ENCODE measurements at places on chromosomes 3 and 15.
A peak's percentile ranks its signal among the peaks of the same experiment; 100 is the strongest.

DNA sequence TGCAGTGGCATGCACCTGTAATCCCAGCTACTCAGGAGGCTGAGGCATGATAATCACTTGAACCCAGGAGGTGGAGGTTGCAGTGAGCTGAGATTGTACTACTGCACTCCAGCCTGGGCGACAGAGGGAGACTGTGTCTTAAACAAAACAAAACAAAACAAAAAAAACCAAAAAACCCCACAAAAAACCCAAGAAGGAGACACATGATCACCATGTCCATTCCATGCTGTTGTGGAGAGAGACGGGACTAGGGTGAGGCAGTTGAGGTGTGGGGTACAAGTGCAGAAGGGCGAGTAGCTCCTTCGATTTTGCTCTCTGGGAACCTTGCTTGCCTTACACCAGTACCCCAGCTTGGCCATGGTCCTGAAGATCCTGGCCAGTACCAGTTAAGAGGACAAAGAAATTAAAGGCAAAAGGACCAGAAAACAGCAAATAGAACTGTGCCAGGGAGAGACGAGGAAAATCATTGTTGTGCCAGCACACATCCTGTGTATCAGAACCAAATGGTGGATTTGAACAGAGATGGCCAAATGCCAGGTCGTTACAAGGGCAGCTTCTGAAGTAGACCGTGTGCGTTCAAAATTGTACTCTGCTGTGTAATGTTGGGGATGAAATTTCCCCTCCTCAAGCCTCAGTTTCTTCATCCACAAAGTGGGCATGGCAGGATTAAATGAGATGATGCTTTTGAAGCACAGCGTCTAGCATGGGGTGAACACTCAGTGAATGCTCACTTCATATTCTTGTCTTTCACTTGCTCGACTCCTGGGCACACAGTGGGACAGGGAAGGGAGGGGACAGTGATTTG, 42.9 kb upstream of the CTSH start:
- no peak for DNase-seq

GRCh38 chr15:50751394-50751793, 14.1 kb downstream of the SPPL2A start:
- DNase-seq: no peak

GRCh38 chr15:57923306-57923705, 142.2 kb downstream of the ALDH1A2 start:
- no peak for DNase-seq

- DNase-seq: no peak
These were observed 25.9 kb upstream of the GABRG3 start for GRCh38 chr15:26945046-26945445.

DNA sequence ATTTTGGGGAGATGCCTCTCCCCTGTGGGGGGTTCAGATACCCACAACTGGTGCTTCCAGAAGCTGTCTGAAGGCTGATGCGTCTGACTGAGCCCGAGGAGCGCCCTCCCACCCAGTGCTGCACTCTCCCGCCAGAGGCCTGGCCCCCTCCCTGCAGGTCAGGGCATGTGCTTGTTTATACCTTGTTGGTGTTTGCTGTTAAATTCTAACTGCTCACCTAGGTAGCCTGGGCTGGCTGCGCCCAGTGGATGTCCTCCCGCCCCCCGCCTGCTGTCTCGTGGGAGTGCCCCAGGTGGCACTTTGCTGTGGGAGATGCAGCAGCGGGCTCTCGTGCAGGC, 12.9 kb downstream of the KLF13 start:
- DNase-seq: no peak

DNA sequence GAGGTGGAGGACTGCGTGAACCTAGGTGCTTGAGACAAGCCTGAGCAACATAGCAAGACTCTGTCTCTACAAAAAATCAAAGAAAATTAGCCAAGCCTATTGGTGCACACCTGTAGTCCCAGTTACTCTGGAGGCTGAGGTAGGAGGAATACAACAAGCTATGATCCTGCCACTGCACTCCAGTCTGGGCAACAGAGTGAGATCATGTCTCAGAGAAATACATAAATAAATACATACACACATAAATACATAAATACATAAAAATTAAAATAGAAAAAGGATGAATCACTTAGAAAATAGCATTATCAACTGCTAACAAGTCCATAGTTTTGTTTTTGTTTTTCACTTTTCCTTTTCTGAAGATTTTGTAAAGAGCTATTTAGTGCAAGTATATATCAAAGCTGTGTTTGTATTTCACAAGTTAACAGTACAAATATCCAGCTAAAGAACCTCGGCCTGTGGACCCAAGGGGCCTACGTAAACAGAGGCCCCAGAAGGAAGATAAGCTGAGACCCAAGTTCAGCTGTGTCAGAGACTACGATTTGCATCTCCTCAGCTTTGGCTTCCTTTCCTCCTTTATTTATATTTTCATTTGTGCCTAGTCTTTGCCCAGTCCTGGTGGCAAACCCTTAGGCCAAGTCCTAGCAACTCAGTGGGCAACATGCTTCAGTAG, 67.1 kb upstream of the ROBO2 start:
- no peak for DNase-seq

DNA sequence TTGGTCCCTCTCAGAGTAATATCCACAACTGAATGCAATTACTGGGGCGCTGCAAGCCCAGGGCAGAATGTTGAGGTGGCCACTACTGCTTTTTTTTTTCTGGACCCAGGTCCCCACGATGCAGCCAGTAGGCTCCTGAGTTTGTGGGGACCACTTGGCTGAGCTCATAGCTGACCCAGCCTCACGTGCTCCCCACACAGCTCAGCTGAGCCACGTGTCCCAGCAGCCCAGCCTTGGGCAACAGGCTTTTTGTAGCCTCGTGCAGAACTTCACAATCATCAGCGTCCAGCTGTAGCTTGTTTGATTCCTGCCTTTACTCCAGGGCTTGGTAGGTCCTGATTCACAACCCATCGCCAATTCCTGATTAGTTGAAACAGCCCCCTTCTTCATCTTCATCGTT, 117.3 kb downstream of the ETFA start:
- DNase-seq: no peak

DNA sequence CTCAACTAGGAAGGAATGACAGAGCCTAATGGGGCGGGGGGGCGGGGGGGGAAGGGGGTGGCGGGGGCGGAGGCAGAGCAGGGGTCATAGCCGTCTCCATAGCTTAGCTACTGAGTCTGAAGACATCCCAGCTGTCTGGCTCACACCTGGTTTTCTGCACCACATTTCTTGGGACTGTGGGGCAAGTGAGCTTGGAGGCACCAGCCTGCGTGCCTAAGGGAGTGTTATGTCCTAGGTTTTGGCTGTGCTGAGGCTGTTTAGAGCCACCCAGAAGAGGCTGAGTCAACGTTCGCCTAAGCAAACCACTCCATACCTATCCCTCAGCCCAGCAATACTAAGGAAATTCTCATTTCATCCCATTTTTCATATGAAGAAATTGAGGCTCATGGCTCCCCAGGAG, 1.4 kb downstream of the IL17RD start:
- DNase-seq: no peak

DNA sequence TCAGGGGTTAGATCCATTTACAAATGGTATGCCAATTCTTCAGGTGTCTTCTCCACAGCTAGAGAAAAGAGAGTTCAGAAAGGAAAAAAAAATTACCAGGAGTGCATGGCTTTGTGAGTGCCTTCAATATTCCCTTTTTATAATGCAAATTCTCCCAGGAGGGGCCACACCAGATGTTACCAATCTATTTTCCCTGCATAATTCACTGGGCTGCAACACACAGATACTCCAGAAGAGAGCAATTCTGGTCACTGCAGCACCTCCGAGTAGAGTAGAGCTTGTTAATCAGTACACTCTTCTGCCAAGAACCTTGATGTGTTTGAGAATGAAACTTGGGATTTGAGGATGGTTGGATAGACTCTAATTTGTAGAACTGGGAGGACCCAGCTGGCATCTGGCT, 80.7 kb upstream of the SPRED1 start:
- no peak for DNase-seq

DNA sequence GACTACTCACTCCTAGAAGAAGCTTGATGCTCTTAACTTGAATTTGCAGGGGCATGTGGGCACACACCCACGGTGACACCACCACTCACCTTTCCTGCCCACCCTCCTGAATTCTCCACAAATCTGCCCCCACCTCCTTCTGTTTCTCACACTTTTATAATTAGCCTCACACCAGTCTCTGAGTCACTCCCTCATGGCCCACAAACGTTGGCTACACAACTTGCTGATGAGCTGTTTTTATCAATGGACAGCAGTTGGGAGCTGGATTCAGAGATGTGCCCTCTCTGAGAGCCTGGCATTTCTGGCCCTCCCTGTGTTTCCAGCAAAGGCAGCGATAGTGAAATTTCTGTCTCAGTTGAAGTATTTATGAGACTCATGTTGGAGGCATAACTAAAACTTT, 1.3 kb downstream of the COLQ start:
- no peak for DNase-seq

- no peak for DNase-seq
These were observed 9.2 kb upstream of the RPP14 start for GRCh38 chr3:58296843-58297242.

GRCh38 chr3:143814443-143814889, 33.8 kb downstream of the SLC9A9 start:
- DNase-seq: no peak

DNA sequence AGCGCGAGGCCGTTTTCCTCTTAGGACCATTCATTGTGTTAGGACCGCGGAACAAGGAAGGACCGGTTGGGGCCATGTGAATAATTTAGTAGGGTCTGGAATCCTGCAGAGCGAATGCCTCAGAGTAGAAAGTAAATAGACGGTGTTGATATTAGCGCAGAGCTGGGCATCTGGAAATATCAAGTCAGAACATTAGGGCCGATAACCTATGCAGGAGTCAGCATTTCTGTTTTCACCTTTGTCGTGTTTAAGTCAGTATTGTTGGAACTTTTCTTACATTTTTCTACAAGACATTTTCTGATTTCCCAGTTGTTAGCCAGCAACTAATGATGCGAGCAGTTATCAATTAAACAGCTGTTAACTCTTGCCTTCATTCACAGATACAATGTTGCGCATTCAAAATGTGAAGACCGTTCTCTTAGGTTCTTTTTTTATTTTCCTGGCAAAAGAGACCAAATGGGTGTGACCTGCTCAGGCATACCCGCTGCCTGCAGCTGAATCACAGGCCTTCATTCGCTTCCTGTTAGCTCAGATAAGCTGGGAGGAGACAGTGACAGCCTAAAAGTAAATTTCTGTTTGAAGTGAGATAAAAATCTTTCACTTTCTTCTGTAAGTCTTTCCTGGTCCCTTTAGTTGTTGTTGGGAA, 966 bp upstream of the PKM start:
- DNase-seq: peak; percentile 91

GRCh38 chr3:161073181-161073580, 32.0 kb downstream of the B3GALNT1 start:
- DNase-seq: no peak

- no peak for DNase-seq
These were observed 51.4 kb downstream of the CORO2B start for GRCh38 chr15:68630211-68630555.

GRCh38 chr3:127827808-127828207, 5.5 kb upstream of the MGLL start:
- DNase-seq: no peak

DNA sequence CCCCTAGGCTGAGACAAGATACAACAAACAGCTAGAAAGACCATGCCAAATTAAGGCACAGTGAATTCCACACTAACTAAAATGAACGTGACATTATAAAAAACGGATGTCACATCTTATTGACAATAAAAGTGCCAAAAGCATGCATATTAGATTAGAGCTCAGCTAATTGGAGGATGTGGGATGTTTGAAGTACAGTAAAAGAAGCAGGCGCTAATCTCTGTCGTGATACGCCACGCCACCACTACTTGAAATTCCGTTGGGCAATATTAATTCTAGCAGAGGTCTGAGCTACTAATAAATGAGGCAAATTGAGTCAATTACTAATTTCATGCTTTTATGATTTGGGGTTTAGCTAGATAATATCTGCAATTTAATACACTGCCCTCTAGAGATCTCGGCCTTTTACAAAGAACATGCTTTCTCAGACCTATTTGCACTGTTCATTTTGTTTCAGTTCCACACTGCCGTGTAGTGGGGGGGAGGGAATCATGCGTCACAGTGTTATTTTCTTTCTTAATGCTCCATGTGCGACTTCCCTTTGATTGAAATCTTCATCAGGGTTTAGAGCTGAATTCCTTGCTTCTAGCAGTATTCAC, 52.9 kb upstream of the ROBO2 start:
- DNase-seq: no peak

DNA sequence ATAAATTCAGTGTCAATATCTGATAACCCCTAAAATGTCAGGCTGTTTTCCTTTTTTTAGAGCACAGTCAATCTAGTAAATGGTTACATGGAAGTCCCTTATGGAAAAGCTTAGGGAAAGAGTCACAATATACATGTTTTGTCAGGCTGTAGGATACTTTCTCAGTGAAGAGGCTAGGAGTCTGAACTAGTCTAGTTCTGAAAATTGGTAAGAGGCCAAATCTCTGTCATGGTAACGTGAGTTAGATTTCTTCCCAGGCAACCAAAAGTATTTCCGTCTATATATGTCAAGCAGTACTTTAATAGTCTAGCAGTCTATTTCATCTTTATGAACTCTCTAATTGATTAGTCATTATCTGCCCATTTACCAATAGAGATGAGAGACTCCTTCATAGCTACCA, 215.9 kb upstream of the LRRC3B start:
- DNase-seq: no peak

DNA sequence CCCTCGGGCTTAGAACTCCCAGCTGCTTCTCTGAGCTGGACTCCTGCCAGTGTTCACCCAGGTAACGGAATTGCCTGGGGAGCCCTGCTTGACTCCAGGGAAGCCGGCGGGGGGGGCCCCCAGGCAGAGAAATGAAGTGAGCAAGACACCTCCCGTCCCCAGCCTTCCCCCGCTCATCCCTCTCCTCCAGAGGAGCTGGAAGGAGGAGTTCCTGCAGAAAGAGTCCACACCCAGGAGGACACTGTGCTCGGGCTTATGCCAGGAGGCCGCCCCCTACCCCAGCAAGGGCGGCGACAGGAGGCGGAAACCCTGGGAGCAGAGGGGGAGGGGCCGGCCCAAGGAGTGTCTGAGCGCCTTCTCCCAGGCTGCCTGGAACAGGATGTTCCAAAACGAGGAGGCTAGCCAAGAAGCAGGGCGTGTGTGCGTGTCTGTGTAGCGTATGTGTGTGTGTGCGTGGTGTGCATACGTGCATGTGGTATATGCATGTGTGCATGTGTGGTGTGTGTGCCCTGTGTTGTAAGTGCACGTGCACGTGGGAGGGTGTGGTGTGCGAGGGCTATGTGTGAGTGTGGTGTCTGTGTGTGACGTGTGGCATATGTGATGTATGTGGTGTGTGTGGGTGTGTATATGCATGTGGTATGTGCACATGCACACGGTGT, 511.3 kb downstream of the SHQ1 start:
- DNase-seq: no peak

DNA sequence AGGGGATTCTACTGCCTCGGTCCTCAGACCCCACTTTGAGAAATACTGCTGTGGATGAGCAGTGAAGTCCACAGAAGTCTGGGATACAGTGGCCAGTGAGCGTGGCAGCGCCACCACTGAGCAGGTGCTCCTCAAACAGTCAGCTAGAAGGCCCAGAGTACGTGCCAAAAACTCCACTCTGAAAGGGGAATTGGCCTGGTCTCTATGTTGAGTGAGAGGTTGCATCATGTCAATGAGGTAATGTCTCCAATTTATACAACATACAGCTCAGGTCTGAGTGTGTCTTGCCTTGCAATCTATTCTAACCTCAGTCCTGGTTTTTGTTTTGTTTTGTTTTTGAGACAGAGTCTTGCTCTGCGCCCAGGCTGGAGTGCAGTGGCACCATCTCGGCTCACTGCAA, 53.3 kb upstream of the ETV5 start:
- DNase-seq: no peak
